ENCODE measurements at places on chromosomes 12 and 14.
A peak's percentile ranks its signal among the peaks of the same experiment; 100 is the strongest.

GRCh38 chr14:106586098-106586704 lies 1059.8 kb downstream of the TMEM121 start:
- DNase-seq: no peak

DNA sequence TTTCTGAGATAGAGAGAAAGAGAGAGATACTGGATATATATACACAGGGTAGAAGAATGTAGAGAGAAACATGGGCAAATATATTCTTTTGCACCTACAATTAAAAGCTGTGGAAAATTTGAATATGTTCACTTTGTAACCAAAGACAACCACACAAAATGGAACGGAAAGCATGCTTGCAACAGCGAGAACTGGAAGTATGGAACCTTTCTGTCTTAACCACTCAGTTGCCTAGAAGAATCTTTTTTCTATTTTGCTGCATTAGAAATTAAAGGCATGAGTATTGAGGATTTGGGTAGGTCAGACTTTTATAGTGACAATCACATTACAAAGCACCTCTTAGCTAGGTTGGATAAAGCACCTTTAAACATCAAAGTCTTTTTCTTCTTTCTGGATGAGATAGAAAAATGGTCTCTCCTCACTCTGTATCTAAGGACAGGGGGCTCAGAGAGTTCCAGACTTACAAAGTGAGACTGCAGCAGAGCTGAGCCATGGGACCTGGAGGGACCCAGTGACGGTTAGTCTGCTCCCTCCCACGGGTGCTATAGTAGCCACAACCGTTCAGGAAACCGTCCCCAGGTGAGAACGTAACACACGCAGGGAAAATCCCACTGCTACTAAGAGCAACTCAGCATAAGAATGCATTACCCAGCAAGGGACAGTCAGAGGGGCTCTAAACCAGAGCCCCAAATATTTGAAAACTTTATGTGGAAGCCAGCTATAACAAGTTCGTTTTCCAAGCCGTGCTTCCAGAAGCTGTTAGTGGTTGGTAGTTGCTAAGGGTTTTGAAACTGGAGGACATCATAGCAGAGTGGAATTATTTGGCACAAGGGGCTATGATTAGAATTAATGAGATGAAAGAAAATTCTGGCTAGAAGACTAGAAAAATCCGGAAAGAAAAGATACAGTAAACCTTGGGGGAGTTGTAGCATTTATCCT lies 97.1 kb downstream of the DAD1 start:
- DNase-seq: no peak

- DNase-seq: peak; percentile 80
Observed at GRCh38 chr12:92593734-92594402, 108.9 kb upstream of the PLEKHG7 start.

GRCh38 chr12:43914923-43915468 lies 79.1 kb downstream of the TMEM117 start:
- no peak for DNase-seq

DNA sequence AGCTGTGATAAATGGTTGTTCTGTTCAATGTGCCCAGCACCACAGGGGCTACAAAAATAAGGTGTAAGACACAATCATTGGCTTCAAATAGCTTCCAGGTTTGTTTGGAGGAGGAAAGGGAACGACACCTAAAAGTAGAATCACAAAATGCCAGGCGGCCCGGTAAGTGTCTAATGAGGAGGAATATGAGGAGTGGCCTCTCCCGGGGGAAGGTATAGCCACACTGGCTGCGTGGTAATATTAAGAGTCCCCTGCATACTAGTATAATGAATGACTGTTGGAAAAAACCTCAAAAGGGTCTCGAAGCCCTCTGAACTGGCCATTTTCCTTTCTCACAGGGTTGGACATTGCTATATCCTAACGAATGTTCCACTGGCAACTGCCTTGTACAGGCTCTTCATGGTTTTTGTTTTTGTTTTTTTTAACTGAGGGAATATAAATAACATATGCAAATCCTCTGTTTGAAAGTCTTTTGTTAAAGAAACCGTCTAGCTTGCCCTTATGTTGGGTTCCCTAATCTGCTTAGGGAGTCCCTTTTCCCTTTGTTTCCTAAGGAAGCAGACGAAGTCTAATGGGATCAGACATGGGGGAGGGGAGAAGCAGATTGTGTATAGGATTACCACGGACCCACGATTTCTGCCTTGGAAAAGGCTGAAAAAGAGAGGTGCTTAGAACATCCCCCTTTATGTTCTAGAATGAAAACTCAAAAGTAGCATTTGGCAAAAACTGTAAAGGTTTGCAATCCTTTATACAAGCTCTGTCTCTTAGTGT lies 4.2 kb downstream of the CCDC60 start:
- DNase-seq: no peak

Data from amniotic epithelial cell (primary cell).